ENCODE measurements at places on chromosomes 16 and 17.

DNA sequence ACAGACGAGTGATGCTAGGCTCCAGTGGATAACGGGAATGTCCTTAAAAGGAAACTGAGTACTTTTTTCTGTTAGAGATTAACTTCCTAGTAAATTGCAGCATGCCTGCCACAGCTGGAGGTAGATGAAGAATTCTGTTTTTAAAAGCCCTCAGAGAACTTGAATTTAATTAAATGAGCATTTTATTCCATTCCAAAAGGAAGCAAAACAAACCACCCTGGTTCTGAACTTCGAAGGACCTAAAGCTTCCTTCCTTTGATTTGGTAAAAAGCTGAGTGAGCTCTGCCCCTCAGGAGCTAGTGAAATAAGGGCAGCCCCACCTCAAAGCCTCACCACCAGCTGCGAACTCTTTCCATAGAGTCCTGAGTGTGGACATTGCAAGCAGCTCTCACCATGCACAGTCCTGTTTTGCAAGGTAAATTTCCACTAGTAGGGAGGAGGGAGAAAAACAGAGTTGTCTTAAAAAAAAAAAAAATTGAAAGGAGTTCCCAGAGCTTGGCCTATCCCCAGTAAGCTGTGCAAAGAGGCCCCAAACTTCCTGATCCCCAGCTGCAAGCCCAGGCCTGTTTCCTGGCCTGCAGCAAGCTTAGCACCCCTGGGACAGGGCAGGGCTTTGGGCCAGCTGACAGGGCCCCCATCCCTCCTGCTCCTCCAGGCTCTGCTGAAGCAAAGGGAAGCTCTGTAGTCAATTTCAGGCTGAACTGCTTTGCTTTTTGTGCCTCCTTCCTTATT lies 11.2 kb downstream of the CHD9NB start:
- no peak for DNase-seq

DNA sequence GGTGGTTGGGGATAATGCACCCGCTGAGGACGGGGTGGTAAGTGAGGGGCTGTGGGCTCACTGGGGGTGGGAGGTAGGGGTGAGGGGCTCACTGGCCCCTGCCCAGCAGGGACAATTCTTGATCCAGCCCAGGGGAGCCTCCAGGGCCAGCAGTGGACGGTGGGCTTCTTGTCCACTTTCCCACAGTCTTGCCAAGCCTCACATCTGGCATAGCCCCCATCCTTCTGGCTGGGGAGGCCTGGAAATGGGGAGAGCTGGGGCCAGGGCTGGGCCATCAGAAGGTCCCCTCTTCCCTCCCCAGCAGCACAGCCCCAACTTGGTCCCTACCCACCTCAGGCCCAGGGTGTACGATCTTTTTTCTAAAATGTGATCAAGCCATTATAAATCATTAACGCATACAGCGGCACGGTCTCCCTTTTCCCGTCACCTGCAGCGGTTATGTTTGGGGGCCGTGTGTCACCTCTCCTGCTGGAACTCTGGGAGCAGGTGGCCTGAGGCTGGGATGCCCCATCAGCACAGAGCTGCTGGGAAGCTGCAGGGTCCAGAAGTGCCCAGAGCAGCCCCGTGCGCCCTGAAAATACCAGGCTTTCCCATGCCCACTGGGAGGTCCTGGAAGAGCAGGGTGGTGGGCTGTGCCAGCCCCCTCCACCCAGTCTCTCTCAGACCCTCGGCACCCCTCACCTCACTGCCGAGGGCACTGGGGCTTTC lies 7.2 kb upstream of the SETD6 start:
- DNase-seq: no peak

DNA sequence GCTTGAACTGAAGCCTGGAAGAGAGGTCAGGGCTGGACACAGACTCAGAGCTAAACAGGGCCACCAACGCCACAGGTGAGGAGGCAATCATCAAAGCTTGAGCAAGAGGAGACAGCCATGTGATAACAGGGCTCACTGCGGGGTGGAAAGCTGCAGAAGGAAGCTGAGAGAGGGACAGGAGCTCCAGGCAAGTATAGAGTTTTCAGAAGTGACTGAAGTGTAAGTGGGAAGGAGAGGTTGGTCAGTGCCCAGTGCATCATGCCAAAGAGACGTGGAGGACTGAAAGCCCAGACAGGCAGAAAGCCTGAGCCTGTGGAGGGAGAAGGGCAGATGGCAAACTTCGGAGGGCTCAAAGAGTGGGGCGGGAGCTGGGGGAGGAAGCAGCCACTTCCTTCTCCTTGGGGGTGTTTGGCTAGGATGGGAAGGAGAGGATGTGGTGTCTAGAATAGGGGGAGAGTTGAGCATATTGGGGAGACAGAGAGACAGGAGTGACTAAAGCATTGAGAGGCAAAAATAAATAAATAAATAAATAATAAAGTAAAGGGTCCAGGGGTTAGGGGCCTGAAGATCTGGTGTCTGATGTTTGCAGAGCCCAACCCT lies 2.6 kb downstream of the KIFC3 start:
- DNase-seq: no peak

DNA sequence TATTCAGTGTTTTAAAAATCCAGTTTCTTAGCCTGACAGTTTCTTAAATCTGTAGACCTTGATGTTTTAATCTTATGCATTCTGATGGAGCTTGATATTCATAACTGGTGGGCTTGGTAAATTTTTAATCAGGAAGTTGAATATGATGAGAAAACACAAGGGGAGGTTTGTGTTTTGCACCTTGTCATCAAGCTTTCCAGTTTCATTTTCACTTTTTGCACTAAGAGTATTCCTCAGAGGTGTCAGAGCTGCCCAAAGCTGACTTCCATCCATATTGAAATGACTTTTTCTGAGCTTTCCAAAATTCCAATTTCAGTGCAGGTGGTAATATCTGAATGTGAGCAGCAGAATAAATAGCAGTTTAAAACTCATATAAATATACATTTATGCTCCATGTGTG lies 555.0 kb upstream of the RBFOX1 start:
- DNase-seq: no peak

GRCh38 chr16:89322321-89323119 lies 105.0 kb downstream of the ZNF778 start:
- no peak for DNase-seq

All from GM13977 (cell line).